ENCODE measurements at places on chromosomes 12 and 14.

DNA sequence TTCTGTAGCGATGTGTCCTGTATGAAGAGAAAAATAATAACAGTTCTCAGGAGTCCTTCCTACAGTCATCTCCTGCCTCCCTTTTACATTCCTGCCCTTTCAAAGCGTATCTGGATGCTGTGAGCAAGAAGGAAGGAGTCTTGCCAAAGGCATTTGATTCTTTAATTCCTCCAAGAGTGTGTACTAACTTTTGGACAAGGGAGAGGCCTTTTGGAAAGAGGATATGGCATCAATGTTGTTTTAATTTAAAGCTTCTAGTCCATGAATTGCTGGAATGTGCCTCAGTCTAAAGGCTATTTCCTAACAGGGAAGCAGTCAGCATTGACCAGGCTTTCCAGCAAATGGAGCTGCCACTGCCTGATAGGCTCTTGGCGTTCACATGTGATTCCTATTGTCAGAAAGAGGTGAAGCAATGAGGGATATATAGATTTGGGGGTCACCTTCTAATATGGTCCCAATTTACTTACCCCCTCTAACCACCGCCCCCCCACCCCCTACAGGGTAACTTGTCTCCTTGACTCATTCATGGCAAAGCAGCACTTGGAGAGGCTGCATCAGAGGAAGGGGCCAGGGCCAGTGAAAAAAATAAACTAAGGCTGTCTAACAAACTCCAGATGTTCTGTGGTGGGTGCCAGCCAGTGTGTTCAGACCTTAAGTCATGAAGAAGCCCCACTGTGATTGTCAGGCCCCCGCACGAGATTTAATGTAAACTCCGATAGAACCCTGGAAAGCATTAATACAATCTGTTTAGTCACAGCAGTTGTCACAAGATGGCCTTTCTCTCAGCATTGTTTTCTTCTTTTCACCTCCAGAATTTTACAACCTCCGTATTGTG, 220.3 kb downstream of the FBXL14 start:
- DNase-seq: no peak

GRCh38 chr14:102949062-102949800, 26.8 kb downstream of the AMN start:
- no peak for DNase-seq

DNA sequence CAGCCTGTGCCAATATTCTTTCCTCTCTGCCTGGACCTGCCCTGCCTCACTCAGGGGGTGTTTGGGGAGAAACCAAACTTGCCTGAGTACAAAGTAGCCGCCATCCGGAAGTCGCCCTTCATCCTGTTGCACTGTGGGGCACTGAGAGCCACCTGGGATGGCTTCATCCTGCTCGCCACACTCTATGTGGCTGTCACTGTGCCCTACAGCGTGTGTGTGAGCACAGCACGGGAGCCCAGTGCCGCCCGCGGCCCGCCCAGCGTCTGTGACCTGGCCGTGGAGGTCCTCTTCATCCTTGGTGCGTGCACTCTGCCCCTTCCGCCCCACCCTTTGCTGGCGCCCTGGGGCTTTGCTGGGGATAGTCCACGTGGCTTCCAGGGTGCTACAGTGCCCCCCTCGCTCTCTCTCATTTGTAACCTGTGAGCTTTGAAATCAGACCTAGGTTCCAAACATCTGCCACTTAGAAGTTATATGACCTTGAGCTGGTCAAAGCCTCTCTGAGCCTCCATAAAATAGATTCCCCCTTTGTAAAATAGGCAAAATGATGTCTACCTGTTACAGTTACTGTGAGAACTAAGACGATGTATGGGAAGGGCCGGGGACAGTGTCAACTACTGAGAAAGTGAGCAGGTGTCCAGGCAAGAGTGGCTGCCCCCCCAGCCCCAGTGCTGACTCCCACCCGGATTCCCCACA, 4.5 kb downstream of the KCNH3 start:
- no peak for DNase-seq

DNA sequence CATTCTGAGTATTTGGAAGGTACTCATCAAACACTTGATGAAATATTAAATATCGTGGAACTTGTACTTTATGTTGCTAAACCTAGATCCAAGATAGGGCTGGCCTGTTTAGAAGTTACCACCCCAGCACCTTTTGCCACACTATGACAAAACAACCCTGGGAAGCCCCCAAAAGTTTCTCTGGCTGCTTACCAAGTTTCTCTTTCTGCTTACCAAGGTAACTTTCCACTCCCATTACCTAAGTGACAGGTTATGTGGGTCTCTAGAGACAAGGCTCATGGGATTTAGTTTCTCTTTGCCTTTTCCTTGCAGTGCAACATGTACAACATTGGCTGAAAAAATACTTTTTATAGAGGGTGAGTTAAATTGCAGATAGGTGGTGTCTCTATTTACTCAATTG, 28.9 kb upstream of the PPM1A start:
- no peak for DNase-seq

- DNase-seq: no peak
These were observed 73.2 kb downstream of the SPPL3 start for GRCh38 chr12:120830966-120831365.

DNA sequence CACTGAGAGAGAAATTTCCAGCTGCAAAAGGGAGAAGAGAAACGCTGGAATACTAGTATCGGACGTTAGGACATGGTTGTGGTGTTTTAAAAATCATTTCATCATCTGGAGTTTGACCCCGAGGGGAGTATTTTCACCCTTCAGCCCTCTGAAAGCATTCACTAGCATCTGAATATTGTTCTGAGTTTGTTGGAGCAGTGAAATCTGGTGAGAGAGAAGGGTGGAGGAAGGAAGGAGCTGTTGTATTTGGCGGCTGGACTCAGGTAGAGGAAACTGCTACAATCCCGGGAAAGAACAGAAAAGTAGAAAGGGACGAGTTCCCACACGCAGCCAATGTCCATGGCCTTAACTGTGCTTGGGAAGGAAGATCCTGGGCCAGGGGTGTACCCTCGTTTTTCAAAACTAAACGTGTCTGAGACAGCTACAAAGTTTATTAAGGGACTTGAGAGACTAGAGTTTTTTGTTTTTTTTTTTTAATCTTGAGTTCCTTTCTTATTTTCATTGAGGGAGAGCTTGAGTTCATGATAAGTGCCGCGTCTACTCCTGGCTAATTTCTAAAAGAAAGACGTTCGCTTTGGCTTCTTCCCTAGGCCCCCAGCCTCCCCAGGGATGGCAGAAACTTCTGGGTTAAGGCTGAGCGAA, 896 bp upstream of the CDKN1B start:
- DNase-seq: no peak

DNA sequence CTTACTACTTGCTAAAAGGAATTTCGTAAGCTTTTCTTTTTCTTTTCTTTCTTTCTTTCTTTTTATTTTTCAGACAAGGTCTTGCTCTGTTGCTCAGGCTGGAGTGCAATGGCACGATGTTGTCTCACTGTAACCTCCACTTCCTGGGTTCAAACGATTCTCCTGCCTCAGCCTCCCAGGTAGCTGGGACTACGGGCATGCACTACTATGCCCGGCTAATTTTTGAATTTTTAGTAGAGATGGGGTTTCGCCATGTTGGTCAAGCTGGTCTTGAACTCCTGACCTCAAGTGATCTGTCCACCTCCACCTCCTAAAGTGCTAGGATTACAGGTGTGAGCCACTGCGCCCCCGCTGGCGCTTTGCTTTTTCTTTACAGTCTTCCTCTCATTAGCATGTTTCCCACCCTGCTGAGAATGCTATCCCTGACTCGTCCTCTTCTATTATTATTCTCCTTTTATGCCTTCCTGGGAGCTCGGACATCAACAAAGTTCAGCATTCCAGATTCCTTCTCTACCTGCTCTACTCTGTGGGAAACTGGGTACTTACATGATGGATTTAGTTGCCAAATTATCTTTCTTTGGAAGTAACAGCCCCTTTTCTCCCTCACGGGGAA, 3.1 kb downstream of the MTHFD1 start:
- DNase-seq: no peak

- no peak for DNase-seq
These were observed 7.8 kb downstream of the PPP1R13B start for GRCh38 chr14:103839579-103839978.

GRCh38 chr12:32502693-32503502, 103.5 kb downstream of the FGD4 start:
- no peak for DNase-seq

GRCh38 chr12:119375075-119375882, 40.8 kb downstream of the CCDC60 start:
- DNase-seq: no peak

DNA sequence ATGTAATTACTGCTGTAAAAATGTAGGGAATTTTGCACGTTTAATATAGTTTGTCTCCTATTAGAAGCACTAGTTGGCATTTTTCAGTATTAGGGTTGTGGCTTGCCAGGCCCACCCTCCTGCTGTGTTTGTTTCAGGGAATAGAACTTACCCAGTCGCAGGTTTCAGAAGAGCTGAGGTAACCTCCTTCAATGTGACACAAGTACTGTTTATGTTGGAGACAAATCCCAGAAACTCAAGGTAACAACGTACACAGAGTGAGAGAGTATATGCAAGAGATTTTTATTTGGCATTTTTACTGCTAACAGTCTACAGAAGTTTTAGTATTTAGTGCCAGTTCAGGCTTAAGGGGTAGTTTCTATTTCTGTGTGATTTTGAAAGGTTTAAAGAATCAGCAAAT, 284.3 kb downstream of the RAD51B start:
- DNase-seq: no peak

- no peak for DNase-seq
These were observed 42.4 kb downstream of the NUAK1 start for GRCh38 chr12:106096376-106096775.

DNA sequence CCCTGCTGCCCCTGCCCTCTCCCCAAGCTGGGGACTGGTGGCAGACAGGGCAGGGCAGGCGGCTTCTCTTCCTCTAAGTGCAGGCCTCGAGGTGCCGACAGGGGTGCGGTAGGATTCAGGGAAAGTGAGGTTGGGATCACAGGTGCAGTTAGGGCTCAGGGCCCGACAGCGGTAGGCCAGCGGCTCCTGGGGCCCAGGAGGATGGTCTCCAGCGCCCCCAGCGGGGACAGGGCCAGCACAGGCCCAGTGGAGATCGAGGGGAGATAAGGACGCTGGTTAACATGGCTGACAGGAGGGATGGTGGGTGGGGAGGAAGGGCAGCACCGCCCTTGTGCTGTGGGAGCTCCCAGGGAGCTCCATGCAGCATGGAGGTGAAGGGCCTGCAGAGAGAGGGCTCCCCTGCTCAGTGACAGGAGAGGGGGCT, 935 bp upstream of the CRIP1 start:
- DNase-seq: no peak

DNA sequence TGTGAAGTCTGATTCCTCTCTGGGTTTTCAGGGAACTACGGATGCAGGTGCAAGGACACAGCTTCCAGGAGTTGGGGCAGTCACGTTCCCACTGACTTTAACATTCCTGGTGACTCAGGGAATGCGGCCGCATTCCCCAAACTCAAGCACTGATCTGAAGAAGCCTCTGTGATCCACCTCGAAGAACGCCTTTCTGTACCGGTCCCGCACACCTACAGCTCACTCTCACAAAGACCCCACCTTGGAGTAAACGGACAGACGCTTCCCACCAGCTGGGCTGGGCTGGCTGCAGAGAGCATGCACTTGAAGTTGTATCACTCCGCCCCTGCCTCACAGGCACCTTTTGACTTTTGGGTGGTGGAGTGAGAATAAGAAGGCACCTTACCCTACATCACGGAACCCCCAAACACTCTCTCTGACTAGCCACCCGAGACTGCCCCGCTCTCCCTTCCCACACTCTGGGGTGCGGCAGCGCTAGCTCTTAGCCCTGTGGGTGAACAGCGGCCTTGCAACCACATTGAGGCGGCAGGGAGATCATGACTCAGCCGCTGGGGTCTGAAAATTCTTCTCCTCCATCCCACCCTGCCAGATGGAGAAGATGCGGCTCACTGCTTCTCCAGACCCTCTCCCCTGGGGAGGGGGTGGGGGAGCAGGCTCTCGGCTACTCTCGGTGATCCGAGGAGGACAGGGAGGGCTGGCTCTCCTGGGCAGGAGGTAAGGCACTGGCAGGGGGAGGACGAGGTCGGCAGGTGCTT, 23.7 kb upstream of the HDAC7 start:
- DNase-seq: no peak

- no peak for DNase-seq
These were observed 123.4 kb upstream of the CPSF6 start for GRCh38 chr12:69115951-69116350.

DNA sequence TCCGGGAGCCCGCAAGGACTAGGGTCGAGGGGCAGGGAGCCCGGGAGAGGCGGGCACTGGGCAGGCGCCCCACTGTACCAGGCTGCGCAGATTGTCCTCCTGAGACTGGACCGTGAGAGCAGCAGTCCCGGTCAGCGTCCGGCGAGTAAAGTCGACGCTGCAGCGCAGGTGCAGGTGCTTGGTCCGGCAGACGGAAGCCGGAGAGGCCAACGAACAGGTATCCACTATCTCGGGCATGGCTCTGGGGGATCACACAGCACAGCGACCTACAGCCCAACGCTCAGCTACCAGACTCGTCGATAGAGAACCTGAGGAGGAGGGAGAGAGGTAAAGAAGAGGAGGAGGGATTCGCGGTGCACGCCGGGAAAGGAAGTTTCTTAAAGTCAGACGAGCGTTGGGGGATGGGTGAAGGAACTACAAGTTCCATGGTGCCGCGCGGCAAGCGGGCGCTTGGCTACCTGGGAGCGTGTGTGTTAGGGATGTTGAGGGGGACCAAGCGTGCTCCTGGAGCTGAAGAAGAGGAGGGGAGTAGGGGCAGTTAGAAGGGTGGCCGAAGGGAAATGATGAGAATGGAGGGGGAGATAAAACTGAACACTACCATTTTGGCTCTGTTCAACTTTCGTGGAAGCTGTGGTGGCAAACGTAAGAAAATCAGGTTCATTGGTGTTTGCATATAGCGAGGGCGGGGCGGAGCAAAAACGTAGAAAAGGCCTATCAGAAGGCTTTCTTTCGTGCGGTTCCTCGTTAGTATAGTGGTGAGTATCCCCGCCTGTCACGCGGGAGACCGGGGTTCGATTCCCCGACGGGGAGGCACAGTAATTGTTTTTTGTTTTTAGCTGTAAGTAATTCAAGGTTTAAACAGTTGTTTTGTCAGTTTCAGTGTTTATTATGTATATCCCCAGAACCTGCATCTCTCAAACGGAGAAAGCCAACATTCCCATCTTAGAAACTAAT, at the start of gene LTA4H:
Gene LTA4H, minus strand, starts transcription at position 305 of the 954 bp plus-strand sequence. Its CDS starts 68 bp downstream, at position 237.
- DNase-seq: peak; percentile 99

- no peak for DNase-seq
These were observed 237.2 kb upstream of the SYT10 start for GRCh38 chr12:33676866-33677265.

DNA sequence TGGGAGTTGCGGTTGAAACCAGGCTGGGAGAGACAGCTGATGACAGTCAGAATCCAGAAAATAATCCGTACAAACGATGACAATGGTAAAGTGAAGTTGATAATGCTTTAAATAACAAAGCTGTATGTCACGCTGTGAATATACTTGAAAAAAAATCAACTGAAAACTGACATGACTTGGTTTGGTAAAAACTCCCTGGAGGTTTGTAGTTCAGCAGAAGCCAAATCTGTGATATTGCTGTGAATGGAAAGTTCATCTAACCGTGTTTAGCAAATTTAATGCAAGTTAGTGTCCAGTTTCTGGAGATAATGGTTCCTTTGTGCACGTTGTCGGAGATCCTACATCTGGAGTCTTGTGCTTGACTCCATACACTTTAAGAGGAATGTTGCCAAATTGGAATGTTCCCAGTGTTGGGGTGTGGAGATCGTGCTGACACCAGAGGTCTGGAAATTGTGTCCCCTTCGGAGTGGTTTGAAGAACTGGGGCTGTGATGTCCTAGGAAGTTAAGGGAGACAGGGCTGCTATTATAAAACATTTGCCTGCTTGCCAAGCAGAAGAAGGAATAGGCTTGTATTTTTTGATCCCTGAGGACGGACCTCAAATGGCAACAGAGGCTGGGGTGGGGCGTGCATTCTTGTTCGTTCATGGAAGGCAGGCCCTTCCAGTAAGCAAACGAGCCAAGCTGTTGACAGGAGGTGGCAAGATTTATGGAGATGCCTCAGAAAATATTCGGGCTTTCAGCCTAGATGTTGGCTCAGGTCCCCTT, 30.6 kb downstream of the PPFIBP1 start:
- DNase-seq: no peak

Measured in NCI-H510A (cell line).